CD4-positive, alpha-beta memory T cell (primary cell): ENCODE measurements at places on chromosomes 6 and 20.
A peak's percentile ranks its signal among the peaks of the same experiment; 100 is the strongest.

- DNase-seq, result no peak
Measured at GRCh38 chr6:48476257-48476656, 365.3 kb upstream of the PTCHD4 start.

DNA sequence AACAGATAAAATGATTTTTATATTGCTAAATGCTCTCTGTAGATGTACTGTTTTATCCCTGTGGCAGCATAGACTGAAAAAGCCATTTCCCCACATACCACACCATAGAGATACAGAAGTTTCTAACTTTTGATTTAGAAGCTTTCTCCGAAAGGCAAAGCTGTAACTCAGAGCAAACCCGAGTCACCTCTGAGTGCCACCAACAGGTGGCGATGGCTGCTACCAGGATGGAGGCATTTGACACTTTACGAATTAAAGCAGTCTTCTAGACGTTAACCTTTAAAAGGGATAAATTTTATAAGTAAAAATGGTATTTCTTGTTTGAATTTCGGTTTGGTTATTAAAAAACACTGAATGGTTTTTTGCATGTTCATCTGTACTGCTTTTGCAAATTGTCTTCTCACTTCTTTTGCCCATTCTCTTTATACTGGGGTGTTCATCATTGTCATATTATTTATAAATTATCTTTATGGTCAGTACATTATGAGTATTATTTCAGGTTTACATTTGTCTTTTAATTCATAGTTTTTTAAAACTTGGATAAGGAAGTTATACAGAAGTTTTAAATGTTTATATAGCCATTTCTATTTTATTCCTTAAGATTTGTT, 201.0 kb upstream of the CEP162 start:
- DNase-seq, result no peak

DNA sequence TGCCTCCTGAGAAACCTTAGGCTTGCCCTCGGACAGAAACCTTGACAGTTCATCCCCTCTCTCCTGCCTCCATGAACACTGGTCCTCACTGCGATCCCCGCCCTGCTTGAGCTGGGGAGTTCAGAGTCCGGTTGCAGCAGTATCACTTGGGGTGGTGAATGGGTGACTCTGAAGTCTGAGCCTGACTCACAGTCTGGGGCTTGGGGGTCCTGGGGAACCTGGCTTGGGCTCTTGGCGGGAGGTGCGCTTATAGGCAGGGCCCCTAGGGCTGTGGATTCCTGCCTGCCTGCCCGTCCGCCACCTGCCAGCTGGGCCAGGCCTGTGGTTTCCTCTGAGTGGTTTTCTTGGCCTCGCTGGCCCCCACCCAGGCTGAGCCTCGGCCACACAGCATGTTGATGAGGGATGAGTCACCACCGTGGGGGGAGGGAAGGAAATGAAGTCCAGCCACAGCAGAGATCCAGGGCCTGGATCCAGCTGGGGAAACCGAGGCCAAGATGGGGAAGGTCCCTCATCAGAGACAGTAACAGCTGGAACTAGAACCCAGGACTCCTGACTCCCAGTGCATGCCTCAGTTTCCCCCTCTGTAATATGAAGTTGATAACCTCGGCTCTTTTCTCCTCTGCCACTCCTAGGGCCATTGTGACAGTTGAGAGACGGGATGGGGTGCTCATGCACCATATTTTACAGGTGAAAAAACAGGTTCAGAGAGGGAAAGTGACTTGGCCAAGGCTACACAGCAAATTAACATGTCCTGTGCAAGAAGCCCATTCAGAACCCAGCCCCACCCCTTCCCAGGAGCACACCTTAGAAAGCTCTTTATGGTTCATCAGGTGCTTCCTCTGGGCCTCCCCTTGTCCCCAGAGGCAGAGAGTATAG, 9.2 kb downstream of the FOXS1 start:
- DNase-seq, result no peak

- DNase-seq, result no peak
Measured at GRCh38 chr6:62672989-62673388, 387.0 kb upstream of the KHDRBS2 start.

GRCh38 chr6:68054756-68055155, 580.3 kb upstream of the ADGRB3 start:
- no peak for DNase-seq

GRCh38 chr20:18284805-18285533, 3.4 kb upstream of the ZNF133 start:
- DNase-seq, result no peak

- no peak for DNase-seq
Measured at GRCh38 chr6:15439410-15440025, 193.6 kb downstream of the JARID2 start.

DNA sequence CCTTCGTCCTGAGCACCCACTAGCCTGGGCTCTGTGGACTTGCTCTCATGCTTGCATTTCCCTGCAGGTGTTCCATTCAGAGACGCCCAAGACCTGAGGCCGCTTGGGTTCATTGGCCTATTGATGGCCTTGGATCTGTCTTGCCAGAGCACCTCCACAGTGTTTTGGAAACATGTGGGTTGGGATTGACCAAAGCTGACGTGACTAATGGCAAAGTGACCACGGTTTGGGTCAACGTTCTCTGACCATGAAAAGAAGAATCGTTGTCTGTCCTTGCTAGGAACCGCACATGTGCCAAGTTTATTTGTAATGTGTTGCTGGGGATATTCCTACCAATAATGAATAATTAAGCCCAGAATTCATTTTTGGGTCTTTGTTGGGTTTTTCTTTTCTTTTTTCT, 29.8 kb upstream of the BMP6 start:
- DNase-seq, result no peak

DNA sequence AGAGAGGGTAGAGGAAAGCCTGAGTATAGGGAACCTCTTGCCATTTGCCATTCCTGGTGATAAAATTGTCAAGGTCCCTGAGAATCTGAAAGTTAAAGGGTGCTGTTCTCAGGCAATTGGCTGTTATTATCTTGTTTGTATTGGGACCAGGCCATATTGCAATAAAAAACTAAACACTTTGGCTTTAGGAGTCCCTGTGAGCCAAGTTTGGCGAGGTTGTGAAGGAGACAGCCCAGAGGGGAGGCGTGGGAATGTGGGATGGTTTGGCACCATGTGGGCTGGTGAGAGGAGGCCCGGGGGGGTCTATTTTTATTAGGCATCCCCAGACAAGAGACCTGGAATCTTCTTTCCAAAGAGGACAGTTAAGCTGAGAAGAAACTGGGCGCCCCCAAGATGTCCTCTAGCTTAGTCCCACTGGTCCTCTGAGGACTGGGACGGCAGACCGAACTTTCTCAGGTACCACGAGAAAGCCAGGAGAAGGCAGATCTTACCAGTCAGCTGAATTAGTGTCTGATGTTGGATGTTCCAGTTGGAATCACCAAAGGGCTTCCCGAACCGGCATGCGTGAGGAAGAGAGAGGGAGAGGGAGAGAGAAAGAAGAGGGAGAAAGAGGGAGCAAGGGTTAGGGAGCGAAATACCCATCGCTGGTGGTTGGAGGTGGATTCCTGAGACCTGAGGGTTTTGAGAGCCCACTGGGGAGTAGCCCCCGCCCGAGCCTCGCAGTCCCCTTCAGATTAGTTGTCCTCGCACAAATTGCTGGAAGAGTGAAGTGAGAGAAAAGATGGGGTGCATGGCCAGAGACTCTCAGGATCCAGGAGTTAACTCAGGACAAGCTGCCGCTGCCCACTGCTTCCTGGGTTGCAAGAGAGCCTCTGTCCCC, 24.4 kb downstream of the DYNLT1 start:
- no peak for DNase-seq

DNA sequence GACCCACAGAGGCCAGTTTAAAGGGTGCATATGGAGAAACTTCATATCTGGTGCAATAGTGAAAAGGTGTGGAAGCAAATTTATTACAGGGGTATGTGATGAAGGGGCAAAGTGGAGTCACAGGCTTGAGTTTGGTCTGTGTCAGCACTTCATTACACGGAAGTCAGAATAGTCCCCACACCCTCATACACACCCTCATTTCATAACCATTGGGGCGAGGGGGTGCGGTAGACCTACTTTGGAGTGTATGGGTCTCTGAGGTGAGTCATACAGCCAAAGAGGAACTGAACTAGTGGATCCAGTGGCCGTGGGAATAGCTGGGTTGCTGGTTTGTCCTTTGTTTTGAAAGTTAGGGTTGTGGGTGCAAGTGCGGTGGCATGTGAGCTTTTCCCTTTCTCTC, 3.3 kb downstream of the TM9SF4 start:
- DNase-seq, result no peak

- DNase-seq, result no peak
Measured at GRCh38 chr6:1538810-1539478, 70.8 kb upstream of the FOXC1 start.

DNA sequence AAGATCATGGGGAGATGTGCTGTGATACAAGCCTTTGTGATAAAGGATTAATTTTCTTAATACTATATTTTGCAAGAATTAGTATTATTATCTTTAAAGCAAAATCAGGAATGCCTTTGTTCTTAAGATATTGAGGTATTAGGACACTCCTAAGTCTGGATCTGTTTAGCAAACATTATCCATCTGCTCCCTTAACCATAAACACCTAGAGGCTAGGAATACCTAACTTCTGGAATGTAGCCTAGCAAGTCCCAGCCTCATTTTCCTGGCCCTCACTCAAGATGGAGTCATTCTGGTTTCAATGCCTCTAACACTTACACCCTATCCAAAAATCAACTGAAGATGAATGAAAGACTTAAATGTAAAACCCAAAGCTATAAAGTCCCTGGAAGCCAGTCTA, 106.3 kb upstream of the GJE1 start:
- DNase-seq, result no peak

DNA sequence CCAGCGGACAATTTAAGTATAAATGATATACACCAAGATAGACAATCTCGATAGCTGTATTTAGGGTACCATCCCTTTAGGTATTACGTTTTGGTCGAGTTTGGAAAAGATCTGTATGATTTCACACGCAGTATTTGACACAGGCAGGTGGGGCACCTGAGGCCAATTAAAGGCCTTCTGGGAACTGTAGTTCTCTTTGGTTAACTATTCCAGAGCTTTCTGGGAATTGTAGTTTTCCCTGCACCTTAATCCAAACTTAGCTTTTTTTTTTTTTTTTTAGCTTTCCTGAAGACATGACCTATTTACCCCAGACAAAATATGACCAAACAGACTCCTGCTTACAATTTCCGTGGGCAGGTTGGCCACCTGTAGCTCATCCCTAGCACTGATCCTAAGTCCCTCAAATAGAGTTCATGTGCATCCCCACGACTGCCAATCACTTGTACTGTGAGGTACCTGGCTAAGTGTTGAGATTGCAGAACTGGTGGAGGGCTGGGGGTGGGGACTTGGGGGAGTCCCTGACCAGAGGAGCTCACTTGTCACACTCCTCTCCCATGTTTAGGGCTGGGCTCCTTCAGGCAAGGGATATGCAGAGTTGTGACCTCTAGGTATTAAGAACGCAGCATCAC, 999 bp upstream of the EHMT2 start:
- peak; percentile 66 for DNase-seq

DNA sequence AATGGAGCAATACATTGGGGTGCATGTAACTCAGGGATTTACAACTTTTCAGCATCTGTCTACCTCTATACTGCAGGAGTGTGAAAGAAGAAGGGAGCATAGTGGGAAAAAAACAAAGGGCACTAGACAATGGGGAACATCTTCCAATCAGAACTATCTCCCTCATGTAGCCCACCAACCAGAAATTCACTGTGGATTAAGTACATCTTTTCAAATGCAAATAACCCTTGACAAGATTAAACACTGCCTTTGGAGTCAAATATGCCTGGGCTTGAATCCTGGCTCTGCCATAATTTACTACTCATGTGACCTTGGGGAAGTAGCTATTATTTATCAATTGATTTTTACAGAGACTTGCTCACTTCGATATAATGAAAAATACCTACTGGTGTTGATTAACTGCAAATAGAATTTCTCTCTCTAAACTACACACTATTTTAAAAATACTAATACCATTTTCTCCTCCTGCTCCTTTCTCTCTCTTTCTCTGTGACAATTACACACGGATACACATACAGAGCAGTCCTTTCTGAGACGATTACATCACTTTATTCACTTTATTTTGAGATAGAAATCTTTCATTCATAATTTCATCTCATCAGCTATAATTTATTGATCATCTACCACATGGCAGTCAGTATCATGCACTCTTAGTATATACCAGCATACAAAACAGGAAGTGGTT, 783.7 kb downstream of the FRK start:
- DNase-seq, result no peak

DNA sequence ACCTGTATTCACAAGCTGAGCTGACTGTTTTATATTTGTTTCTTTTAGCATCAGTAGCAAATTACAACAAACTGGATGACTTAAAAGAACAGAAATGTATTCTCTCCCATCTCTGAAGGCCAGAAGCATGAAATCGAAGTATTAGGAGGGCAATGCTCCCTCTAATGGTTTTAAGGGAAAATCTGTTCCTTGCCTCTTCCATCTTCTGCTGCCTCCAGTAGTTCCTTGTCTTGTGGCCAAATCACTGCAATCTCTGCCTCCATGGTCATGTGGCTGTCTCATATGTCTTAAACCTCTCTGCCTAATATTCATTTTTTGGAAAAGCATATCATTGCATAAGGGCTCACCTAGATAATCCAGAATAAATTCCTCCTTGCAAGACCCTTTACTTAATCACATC, 25.2 kb upstream of the ASCC3 start:
- DNase-seq, result no peak

DNA sequence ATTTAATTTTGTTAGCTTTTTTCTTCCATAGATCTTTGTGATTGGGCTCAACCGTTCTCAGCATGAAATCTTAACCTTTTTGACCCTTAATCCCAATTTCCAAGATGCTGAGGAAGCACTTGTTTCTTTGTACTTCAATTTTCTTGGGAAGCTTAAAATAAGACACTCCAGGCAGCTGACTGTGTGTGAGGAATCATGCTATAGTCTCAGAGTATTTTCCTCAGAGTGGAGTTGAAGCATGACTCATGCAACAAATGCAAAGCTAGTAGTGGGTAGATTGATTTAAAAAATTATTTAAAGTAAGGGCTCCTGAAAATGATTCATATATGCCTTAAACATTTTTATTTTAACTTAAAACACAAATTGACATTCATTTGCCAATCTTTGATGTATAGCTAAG, 168.7 kb downstream of the BTBD3 start:
- DNase-seq, result no peak

GRCh38 chr20:12276011-12276673, 358.4 kb downstream of the BTBD3 start:
- DNase-seq, result no peak

GRCh38 chr20:32449057-32449889, 91.1 kb downstream of the ASXL1 start:
- no peak for DNase-seq

GRCh38 chr6:164377348-164377918, 932.0 kb downstream of the C6orf118 start:
- DNase-seq, result no peak
